ENCODE measurements at places on chromosomes 6 and 20.

GRCh38 chr20:9186396-9186795 is 117.5 kb downstream of the PLCB4 start:
- DNase-seq = no peak

GRCh38 chr6:161308075-161308655 is 34.3 kb upstream of the AGPAT4 start:
- no peak for DNase-seq

- DNase-seq = no peak
Measured at GRCh38 chr6:36076178-36077063, 48.8 kb downstream of the MAPK14 start.

GRCh38 chr6:52994031-52994838 is 849 bp downstream of the GSTA4 start:
- DNase-seq = peak; percentile 88

GRCh38 chr20:64173116-64173515 is 8.9 kb downstream of the MYT1 start:
- DNase-seq = no peak

DNA sequence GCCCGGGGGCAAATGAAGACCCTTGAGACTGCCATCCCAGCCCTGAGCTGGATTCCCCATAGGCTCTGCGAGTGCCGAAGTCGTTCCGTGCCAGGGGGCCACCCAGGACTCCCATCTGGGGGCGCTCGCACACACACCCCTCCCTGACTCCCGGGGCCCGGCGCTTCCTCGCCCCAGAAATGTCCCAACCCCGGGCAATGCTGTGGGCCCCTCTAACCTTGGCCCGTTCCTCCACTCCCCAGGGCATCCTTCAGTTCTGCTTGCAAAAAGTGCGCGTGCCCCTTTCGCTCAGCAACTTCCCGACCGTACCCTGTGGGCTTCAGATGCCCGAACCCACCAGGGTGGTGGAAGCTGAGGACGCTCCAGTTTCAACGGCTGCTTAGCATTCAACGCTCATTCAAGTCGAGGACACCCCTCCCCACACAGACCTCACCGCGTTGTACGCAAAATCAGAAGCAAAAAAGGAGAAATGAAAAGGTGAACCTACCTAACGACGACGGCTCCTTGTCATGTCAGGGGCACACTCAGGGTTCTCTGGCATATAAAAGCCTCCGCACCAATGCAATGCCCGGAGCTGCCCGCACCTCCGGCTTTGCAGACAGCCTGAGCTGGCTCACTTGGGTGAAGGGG is 25.3 kb downstream of the RIPOR2 start:
- peak; percentile 88 for DNase-seq

- DNase-seq = no peak
Measured at GRCh38 chr6:25975923-25976560, 13.4 kb downstream of the TRIM38 start.

DNA sequence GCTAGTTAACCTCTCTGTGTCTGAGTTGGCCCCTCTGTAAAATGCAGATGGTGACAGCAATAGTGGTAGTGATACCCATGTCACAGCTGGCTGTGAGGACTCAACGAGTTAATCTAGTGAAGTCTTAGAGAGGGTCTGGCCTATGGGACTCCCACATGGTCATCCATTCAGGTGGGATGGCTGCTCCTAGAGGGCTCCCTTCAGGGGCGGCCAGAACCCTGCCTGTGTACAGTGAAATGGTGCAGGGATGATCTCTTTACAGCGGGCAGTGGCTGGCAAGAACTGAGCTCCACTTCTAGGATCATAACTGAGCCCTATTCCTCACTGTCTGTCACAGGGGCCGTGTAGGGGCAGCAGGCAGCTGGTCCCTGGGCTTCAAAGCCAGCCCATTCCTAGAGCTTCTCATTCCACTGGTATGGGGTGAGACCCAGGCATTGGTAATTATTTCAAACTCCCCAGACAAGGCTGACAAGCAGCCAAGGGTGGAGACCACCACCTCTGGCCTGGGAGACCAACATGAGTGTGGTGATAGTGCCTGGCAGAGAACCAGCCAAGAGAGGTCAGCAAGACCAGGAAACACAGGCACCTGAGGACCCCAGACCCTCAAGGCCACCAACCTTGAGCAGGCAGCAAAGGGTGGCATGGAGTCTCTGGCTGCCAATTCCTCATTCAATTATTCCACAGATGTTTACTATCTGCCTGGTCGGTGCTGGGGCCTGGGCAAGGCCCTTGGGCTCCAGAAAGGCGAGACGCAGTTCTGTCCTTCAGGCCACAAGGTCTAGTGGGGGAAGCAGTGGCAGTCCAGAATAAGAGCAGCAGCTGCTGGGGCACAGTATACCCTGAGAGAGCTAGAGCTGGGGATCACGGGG is 103.4 kb downstream of the MRPL14 start:
- DNase-seq = no peak

DNA sequence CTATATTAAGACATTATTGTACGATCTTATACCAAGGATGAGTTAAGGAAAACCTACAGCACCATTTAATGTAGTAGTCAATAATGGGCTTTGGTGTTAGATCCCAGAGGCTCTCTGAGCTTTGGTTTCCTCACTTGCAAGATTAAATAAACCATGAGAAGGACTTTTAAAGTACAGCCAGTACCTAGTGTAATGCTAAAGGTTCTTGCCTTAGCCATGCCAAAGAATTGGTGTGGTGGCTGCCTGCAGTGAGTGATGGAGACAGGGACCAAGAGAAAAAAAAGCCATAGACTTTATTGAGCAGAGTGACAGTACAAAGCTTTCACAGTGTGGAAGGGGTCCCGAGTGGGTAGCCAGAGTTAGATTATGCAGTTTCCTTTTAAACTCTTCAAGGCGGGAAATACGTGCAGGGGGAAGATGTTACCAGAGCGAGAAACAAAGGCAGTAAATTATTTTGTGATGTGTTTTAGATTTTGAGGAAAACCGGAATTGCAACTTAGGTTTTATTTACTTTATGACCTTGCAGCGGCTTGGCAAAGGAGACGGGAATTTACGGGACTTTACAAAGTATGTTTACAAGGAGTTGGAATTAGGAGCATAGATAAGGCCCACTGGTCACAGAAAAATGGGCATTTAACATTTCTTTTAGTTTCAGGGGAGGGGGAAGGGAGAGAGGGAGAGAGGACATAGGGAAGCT is 100.4 kb downstream of the MYO6 start:
- no peak for DNase-seq

GRCh38 chr6:20811109-20811761 is 277.0 kb downstream of the CDKAL1 start:
- no peak for DNase-seq

DNA sequence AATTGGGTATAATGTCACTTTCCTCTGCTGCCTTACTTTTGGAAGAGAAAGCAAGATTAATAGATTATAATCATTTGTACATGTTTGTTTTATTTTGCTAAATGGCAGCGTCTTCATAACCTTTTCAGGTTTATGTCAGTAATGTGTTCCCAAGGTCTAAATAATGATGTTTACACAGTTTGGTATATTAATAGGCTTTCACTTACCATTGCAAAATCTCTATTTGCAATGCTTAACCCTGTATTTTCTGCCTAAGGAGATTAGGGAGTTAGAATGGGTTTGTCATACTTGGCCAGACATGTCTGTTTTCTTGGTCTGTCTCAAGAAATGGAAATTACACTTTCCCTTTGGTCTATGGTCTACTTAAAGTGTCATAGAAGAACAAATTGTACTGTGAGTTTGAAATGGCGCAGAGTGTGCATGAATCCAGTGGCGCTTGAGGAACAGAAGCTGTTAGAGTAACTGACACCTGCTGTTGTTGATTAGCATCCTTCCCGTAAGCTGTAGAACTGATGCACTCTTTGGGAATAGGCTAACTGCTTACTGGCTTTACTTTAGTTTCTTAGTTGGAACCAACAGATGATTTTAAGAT is 261.1 kb downstream of the SAMD5 start:
- no peak for DNase-seq

- no peak for DNase-seq
Measured at GRCh38 chr6:168518867-168519266, 77.9 kb downstream of the SMOC2 start.

GRCh38 chr6:78829407-78829806 is 37.9 kb upstream of the IRAK1BP1 start:
- no peak for DNase-seq

DNA sequence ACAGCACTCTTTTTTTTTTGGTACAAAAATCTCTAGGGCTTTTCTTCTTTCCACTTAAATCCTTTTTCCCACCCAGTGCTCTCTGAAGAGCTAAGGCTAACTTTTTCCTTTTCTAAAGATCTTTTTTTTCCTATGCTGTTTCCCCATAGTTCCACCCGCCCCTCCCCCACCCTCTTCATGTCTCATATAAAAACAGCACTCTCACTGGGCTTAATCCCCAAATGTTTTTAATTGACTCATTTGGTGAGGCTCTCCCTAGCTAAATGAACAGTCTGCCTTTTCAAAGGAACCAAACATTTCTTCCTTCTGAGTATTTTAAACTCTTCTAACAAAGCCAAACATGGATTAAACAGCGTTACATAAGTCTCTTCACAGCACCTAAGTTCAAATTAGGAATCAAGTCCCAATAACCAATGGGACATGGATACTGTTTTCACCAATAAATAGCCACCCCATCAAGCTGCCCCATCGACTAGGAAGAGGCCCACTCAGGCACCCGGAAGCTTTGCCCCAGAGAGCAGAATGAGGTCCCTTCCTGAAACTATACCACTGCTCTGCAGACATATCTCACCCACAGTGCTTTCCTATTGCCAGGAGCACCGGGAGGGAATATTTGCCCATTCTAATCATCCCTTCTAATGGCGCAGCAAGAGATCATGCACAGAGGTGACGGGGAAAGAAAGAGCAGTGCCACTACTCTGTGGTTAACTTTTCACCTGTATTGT is 63.7 kb downstream of the ATXN1 start:
- DNase-seq = no peak

DNA sequence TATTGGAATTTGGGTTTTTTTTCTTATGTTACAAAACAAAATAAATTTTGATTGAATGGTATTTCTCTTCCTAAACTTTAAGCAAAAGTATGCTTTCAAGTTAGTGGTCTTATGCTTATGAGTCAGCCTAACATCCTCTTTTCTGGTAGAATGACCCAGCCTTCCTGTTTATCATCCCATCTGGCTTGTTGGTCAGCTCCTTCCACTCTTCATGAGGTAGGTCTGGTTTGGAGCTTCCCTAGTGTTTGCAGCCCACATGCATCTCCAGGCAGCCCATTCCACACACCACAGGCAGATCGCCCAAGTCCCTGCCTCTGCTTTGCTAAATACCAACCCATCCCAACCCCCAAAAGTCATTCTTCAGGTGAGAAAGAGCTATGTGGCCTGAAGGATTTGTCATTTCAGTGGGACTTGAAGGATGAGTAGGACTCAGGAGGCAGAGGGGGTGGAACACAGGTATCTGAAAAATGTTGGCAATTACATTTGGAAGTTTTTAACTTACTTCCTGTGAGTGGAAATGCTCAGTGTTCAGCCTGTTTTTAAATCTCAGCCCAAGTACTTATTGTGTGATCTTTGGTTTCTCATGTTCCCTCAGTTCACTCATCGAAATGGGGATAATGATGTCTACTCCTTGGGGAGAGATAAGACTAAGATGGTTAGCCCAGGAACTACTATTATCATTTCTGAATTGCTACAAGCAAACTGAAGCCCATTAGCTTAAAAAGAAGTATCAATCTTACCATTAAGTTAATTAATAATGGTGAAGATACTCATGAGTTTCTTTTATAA is 294.0 kb downstream of the ADGB start:
- no peak for DNase-seq

GRCh38 chr20:41316602-41317545 is 657 bp downstream of the ZHX3 start:
- peak; percentile 78 for DNase-seq

DNA sequence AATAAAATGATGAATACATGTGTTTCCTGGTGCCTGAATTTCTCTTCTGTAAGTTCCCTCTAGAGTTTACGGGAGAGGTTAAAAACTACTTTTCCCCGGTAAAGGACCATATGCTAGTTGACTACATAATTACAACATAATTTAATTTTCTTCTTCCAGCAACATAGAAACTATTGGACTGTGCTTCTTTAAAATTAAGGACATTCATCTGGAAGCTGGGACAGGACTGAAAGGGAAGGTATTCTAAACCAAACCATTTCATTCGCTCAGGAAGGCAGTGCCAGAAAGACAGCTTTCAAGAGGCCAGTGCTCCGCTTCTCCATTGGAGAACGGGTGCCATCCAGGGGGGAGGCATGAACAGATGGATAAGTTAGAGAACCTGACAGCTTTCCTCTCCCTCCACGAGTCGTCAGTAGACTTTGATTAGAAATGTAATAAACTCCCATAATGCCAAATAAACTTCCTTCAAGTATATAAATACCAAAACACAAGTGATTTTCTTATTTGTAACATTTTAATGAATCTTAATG is 458.0 kb upstream of the SOX4 start:
- no peak for DNase-seq

- no peak for DNase-seq
Measured at GRCh38 chr6:11824986-11825385, 46.4 kb upstream of the ADTRP start.

GRCh38 chr6:47690214-47690613 is 8.2 kb upstream of the ADGRF4 start:
- DNase-seq = no peak

DNA sequence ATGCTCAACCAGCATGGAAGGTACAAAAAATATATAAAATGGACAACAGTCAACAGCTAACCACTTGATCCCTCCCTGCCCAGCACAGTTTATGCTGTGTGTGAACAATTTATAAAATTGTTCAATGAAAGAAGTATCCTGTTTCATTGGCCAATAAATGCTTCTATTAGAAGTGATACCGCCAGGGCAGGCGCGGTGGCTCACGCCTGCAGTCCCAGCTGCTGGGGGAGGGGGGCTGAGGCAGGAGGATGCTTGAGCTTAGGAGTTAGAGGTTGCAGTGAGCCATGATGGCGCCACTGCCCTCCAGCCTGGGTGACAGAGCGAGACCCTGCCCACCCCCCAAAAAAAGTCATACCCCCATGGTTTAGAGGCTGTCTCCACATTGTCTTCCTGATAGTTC is 4.6 kb downstream of the AGPAT4 start:
- DNase-seq = no peak

GRCh38 chr20:47740862-47741184 is 44.5 kb downstream of the SULF2 start:
- no peak for DNase-seq

DNA sequence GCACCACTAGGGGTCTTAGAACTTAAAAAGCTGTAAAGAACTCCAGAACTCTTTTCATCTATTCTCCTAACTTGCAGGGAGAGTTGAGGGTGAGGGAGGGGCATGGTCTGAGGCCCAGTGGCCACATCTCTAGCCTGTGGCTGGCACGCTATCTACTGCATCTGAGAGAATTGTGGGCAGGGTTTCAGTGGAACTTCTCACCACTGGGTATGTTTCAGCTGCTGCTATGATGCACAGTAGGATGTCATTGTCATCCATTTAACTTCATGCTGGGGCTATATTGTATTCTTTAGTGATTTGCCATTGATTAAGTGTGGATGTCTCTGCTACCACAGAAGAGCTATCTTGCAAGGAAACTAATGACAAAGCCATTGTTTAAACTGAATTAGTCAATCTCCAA is 4.5 kb downstream of the TMEM14A start:
- no peak for DNase-seq

GRCh38 chr6:56318851-56319250 is 71.5 kb upstream of the COL21A1 start:
- no peak for DNase-seq

GRCh38 chr6:56335726-56336125 is 88.3 kb upstream of the COL21A1 start:
- DNase-seq = no peak

- no peak for DNase-seq
Measured at GRCh38 chr6:142857233-142857761, 87.7 kb downstream of the HIVEP2 start.

- no peak for DNase-seq
Measured at GRCh38 chr6:4066029-4066755, 12.7 kb downstream of the FAM217A start.

GRCh38 chr20:59123678-59124255 is 39.9 kb upstream of the ZNF831 start:
- DNase-seq = no peak
